Transverse colon (tissue), 4 donors: ENCODE measurements at places on chromosomes 2 and 18.

- no peak for DNase-seq
Observed at GRCh38 chr2:47782381-47782670, 619 bp upstream of the MSH6 start.

DNA sequence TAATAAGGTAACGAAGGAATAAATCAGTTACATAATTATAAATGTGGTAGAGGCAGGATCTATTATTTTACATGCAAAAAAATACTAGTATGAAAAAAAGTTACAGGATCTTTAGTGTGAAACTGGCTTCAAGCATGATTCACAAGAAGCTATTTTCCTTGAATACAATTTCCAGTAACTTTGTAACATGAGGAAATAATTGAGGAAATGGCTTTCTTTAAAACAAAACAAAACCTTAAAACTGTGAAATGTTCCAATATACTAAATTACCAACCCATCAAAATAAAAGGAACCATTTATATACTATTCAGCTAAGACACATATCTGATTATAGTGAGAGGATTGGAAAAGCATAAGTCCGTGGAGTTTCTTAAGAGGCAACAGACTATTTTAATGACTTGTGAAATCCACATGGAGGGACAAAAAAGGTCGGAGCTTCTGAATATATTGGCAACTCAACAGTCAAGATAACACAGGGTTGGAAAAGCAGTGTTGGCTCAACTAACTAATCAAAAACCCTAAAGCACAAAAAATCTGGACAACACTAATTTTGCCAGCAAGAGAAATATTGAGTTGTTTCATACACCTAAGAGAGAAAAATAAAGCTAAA, 10.6 kb downstream of the IRS1 start:
- no peak for DNase-seq

DNA sequence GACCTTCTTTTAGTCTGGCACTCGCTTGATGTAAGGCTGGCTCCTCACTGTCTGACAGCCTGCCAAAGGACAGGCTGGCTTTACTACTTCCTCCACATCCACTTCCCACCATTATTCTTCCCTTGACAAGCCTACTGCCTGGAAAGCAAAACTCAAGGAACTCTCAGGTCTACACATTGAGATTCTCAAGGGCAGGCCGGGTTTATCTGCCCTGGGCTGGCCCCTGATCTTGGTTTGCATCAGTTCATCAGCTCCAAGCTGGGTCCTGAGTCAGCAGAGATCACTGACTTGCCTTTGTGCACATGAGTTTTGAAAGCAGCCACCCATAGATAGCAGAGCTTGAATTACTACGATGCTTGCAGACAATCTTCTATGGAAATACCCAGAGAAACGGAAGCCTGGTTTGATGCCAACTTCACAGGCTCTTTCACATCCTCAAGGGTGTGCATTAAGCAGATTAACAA, 53.9 kb downstream of the KCTD18 start:
- no peak for DNase-seq

DNA sequence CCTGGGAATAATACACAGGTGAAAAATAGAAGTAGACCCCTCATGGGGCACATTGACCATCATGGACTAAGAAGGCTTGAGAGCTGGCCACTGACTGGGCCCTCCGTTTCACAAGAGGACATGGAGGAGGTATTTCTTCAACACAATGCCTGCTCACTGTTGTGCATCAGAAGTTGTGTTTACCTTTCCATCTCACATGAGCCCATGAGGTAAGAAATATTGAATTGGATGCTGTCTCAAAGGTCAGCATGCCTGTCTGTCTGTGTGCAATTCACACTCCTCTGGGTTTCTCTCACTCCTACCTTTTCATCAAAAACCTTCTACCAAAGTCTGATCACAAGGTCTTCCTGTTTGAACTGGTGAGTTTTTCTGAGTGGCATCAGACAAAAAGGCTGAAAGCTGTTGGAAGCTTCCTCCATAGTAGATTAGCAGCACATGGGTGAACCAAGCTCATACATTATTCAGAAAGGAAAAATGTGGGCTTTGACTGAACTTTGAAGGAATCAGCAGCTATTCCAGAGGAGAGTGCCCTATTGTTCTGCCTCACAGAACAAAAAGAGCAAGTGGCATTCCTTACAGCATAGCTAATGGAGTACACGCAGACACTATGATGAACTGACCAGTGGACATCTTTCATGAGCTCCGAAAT, 143.2 kb upstream of the RND3 start:
- no peak for DNase-seq

DNA sequence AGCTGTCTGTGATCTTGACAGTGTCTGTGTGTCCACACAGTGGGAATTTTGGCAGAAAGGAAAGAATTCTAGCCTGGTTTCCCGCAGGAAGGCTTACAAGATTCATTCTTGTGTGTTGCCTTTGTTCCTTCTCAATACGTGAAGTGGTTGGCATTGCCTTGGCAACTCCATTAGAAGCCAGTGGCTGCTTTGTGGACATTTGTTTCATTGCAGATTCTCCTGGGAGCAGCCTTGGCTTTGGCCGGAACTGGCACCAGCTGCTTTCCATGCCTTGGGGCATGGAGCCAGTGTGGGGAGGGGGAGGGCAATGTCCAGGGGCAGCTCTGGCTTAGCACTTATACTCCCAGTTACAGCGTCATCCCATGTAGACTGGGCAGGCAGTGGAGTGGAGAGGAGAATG, 39.4 kb downstream of the KIF5C start:
- DNase-seq = no peak

DNA sequence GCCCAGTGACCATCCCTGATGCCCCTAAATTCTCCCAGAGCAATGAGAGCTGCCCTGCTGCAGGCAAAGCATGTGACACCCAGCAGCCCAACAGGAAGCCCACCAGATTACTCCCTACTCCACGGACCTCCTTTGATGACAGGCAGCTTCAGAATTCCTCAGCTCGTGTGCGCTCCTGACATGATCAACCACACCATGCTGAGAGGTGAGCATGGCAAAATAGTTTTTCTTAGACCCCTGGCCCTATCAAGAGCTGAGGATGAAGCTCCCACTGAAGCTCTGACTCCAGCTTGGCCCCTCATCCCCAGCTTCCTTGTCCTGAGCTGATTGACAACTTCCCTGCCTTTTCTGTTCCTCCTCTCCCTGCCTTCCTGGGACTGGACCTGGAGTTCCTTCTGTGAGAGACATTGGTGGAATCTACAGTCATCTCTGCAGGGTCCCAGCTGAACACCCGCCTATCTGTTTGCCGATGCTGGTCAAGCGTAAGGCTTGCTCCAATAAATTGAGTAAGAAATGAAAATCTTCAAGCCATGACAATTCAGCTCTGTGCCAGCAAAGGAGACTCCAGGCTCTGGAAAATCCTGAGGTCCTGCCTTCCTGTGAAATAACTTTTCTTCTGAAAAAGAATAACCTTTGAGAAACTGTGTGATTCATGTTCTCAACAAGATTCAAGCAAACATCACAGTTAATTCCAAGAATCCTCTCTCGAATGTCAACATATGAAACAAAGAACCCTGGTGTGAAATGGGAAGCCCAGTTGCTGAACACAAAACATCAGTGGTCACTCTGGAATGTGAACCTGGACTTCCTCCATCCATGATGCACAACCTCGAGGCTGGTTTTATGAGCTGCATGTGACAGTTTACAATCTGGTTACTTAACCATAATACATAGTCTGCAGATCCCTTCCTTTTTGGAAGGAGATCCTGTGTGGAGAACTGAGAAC, 201.1 kb downstream of the SPP2 start:
- peak; percentile 48 for DNase-seq

DNA sequence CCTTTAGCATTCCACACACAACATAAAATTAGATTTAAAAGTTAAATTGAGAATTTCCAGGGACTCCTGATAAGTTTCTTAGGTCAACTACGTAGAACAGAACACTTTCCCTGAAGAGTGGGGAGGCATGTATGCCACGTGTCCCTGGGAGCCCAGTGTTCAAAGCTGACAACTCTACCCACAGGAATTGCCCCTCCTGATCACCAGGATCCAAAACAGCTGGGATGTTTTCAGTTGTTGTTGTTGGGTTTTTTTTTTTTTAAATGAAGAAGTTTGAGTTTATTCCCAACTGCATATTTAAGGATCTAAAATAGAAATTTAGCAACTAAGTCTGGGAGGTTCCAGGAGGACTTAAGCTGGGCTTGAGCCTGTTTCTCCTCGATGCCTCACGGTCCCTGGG, 100.5 kb downstream of the TPGS2 start:
- DNase-seq = no peak

DNA sequence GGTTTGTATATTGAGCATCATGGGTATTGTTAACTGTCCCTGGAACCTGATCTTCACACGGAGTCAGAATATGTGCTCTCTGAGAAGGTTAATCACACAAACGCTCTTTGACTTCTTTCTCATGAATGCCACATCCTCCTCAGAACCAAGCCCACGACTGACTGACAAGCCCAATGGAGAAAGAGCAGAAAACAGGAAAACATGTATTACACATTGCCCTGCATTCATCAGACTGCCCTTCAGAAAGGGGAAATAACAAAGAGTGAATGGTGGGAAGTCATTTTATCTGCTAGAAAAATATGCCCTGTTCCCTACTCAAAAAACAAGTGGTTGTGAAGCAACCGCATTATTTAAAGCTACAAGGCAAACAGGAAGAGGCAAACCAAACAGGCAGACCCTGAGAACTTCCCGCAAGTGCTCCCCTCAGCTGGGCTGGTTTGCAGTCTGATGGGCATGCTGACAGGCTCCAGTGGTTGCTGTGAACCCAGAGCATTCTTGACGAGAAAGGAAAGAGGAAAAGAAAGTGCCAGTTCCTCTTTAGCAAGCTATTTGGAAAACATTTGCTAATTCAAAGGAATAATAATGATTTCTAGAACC, 172.9 kb upstream of the SETBP1 start:
- DNase-seq = peak; percentile 26

GRCh38 chr2:213016166-213016983, 135.0 kb downstream of the IKZF2 start:
- no peak for DNase-seq

DNA sequence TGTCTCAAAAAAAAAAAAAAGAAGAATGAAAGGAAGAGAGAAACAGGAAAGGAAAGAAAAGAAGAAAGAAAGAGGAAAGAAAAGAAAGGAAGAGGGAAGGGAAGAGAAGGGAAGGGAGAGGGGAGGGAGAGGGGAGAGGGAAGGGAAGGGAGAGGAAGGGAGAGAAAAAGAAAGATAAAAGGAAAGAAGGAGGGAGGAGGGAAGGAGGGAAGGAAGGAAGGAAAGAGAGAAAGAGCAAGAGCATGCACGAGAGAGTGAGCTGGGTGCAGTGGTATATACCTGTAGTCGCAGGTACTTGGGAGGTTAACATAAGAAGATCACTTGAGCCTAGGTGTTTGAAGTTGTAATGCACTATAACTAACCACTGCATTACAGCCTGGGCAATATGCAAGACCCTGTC, 6.6 kb upstream of the BAZ2B start:
- no peak for DNase-seq

DNA sequence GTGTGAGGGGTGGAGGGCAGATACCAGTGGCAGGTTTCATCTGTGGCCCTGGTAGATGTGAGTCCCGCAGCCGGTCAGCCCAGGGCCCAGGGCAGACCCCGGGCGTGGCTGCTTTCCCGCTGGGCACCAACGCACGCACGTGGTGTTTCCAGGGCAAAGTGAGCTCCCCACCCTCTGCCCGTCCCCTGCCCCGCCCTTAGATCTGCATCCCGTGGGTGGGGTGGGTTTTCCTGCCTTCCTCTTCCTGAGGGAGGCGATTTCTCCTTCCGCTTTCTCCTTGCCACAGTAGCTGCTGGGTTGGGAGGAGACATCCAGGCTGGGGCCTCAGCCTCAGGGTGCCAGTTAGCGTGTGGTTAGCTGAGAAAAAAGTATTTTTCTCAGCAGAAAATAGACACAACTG, 49.6 kb downstream of the ODC1 start:
- peak; percentile 77 for DNase-seq

DNA sequence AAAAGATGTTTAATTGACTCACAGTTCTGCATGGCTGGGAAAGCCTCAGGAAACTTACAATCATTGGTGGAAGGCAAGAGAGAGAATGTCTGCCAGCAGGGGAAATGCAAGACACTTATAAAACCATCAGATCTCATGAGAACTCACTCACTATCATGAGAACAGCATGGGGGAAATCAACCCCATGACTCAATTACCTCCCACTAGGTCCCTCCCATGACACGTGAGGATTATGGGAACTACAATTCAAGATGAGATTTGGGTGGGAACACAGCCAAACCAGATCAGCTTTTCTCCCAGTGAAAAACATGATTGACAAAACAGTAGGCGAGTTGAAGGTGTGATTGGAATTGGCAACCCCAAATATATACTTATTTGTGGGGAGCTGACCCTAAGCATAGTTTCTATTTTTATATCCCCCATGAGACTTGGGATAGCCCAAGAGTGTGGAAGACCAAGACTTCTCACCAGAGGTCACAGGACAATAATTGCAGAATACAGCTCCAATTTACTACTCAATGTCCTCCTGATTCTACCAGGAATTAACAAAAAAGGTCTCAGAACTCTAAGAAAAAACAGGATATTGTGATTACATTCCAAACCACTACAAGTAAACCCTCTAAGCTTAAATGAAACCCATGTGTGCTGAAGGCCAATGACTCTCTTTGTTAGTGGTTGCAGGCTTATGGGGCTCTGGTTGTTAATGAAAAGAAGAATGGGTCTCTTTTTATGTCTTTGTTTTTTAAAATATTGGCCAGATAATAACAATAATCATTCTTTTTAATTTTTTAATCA, 96.1 kb upstream of the PIK3C3 start:
- DNase-seq = no peak
